ENCODE measurements at places on chromosomes 7 and 10. TPM values are rescaled to one million over a fixed set of nuclear protein-coding genes. Genes with fewer than 3 reads are reported as not detected.

Gene FAM221A
- 3.6 TPM for polyA plus RNA-seq

Gene CYP2C19
- polyA plus RNA-seq, result 0.05 TPM

GRCh38 chr10:132310701-132311337 lies 3.1 kb upstream of the STK32C start:
- no peak for DNase-seq

- no peak for DNase-seq
These were observed 97.4 kb upstream of the FAM3C start for GRCh38 chr7:121493553-121493952.

DNA sequence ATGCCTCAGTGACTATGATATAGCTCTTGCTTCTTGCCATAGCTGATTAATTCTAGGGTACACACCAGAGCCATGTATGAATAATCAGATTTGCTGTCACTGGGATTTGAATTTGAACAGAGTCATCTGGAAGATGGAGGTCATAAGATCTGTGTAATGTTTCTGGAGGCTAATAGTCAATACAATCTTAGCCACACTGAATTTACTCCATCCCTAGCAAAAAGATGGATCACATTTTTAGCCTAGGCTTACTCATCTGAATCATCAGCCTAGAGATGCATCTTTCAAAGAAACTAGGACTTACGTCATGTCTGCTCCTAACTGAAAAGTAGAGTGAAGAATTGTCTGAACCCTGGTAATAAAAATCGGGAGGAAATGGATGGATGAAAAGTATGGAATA lies 142.3 kb upstream of the ZNF804B start:
- DNase-seq, result no peak

DNA sequence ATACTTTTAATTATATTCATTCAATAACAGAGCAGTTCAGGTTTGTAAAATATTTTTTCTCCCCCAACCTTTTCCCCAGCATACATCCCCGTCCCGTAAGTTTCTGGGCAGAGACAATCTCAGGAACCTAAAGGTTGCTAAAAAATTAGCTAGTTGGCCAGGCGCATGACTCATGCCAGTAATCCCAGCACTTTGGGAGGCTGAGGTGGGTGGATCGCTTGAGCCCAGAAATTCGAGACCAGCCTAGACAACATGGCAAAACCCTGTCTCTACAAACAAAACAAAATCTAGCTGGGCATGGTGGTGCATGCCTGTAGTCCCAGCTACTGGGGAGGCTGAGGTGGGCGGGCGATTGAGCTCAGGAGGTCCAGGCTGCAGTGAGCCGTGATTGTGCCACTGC lies 40.2 kb downstream of the TCF7L2 start:
- DNase-seq, result no peak

Measured in right cardiac atrium (tissue), 5 donors.